ENCODE measurements at places on chromosomes 6 and 20.

DNA sequence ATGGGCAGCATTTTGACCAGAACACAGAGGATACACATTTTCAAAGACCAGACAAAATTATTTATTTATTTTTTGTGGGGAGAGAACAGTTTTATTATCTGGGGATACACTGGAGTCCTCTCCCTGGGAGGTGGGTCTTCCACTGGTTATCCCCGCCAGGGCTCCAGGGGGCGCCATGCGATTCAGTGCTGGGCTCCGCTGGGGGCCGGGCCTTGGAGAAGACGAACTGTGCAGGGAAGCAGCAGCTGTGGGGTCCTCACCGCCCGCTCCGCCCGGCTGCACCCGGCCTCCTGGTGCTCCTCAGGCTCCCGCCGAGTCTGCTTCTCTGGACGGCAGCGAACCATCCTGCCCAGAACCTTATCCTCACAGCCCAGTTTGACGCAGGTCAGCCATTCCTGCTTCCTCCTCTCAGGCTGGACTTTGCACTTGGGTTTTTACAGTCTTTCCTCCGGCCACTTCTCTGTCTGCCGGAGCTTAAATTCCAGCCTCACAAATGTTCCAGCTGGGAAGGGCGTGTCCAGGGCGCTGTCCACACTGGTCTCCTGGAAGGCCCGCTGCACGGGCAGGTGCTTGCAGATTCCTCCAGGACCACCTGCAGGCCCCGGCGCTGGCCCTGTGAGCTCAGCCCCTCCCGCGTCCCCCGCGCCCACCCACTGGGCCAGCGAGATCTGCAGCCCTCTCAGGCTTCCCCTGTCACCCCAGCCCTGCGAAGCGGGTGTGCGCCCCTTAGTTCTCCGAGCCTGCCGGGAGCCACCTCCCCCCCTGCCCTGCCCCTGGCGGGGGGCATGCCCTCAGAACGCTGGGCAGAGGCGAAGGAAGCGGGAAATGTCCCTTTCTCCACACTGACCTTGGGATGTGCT lies 1830.0 kb upstream of the DEFB115 start:
- no peak for DNase-seq

GRCh38 chr6:157731221-157731620 lies 91.8 kb upstream of the SNX9 start:
- DNase-seq = no peak

- DNase-seq = no peak
Observed at GRCh38 chr6:100517633-100518032, 52.9 kb upstream of the SIM1 start.

DNA sequence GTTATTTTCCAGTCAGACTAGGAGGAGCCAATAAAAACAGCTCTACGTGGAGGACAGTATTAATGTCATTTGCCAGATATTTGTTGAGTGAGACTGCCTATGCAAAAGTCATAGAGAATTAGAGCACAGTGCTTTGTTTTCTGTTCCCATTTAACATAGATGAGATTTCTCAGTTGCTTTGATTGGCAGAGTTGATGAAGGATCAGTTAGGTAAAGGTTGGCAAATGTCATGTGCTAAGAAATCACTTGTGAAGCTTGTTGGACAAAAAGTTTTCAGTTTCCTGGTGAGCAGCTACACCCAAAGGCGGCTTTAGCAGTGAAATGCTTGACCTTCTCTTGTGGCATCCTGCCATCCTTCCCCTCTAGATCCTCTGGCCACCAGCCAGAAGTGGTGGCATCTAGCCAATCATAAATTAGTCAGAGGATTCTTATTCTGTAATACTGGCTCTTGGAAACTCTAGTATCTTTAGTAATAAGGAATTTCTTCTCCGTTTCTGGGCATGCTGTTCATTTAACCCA lies 37.0 kb downstream of the BCKDHB start:
- DNase-seq = no peak

DNA sequence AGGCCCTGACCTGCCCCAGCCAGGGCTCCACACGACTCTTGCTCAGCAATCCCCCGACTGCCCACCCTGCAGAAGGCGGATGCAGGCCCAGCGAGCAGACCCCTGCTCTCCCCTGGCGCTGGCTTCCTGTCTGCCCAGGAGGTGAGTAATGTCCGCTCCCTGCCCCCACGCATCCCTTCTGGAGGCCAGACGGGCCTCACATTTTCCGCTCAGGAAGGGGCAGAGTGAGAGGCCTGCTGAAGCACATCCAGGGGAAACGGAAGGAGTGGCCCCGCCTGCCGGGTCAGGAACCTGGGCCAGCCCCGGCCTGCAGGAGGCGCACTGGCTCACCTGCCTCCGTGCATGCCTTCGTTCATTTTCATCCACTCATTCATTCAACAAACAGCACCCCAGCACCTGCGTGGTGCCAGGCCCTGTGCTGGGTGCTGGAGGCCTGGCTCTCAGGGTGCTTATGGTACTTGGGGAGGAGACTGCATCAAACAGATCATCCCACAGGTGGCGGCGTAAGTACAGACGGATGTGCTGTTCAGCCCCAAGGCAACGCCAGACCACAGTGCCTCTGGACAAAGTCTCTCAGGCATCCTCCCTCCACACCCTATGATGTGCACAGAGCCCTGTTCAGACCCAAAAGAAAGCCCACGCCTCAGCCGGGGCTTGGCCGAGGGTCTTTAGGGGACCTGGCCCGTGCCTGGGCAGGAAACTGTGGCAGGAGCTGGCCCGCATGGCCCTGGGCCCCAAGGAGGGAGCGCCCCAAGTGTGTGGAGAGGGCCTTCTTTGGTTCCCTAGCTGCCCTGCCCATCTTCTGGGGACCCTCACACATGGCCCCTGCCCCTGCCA lies 112.1 kb downstream of the ASXL1 start:
- peak; percentile 71 for DNase-seq

DNA sequence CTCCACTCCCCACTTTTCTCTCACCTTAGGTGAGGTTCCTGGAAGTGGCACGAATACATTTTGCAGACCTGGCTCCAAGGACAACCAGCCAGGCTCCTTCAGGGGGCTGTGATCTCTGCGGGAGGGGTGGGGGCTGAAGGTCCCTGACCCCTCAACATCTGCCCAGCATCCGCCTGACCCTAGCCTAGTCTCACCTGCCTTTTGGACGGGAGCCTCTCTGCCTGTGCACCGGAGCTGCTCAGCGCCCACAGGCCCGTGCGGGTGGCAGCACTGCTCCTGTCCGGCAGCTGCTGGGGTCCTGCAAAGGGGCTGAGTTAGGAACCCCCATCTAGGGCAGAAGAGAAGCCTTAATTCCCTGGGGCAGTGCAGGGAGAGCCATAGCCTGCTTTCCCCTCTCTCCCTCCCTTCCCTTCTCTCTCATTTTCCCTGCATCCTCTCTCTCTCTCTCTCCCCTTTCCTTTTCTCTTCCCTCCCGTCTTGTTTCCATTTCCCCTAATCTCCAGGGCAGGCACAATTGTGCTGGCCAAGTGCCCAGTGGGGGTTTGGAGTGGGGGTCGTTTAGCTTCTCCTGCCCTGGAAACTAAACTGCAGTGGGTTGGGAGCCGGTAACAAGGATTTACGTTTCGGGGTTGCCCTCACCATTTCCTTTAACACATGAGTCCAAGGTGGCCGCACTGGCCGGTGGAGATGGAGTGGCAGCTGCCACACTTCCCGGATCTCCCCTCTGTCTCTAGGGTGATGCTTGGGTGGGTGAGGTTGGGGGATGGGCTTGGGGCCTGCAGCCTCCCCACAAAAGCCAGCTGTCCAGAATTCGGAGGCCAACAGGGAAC lies 54.1 kb downstream of the CTCFL start:
- no peak for DNase-seq

DNA sequence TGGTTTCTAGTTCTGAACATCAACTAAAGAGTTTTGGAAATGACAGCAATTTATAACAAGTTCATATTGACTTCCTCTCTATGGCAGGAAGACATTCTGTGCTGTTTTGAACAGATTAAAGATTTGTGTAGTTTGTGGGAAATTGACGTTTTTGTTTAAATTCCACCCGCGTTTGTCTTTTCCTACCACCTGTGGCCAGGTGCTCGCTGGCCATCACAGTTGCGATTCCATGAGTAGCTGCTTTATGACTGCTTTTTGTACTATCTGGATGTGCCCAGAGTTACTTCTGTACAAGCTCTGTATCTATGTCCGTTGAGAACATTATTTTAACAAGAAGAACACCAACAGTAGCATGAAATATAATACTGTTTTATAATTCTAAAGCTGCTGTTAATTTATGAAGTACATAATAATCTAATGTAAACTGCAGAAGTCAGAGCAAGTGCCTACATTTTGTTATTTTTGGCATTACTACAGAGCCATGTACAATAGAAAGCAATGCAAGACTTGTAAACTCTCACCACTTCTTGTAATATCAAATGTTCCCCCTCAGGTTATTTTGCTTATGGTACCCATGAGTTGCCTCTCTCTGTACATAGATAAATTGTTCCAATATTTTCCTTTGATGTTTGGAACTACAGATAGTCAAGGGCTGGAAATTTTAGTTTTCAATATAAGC lies 33.5 kb downstream of the ZBTB2 start:
- no peak for DNase-seq

DNA sequence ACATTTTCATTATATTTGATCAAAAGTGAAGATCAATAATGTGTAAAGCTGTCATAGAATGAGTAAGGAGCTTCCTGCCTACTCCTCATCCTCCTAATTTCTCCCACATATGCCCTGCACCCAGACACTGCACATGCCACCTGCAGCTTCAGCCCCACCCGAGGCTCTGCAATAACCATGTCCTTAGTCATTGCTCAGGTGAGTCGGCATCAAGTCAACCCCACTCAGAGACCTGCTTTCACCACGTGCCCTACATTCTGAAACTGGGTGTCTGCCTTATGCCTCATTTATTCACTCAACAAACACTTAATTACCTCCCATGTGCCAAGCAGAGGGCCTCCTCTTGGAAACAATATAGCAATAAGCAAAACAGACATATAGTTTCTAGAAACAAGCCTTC lies 15.4 kb upstream of the TNFAIP3 start:
- DNase-seq = no peak

DNA sequence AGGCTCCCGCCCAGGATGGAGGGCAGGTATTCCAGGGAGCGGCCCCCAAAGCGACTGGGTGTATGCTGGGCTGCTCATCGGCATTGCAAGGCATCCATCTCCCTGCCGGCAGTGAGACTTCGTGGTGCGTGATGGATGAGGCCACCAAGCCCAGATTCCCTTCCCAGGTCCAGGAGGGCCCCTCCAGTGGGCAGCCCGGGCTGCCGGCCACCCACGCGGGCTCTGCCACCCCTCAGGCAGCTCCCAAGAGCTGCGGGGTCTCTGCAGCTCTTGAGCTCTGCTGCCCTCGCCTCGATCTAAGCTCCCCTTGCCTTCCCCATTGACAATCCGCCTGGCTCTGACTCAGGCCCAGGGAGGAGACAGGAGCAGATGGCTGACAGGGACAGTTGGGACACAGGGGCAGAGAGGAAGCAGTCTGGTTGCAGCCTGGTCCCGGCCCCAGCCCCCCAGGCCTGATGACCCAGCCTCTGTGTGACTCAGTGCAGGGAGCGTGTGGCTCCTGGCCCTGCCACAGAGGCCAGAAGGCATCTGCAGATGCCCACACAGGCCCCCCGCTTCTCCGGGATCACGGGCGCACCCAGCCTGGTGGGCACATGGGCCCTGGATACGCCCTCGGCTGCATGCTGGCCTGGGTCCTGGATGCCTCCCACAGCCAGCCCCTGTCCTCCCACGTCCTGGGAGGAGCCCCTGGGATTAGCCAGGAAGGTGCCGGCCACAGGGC lies 33.0 kb downstream of the SLCO4A1 start:
- no peak for DNase-seq

DNA sequence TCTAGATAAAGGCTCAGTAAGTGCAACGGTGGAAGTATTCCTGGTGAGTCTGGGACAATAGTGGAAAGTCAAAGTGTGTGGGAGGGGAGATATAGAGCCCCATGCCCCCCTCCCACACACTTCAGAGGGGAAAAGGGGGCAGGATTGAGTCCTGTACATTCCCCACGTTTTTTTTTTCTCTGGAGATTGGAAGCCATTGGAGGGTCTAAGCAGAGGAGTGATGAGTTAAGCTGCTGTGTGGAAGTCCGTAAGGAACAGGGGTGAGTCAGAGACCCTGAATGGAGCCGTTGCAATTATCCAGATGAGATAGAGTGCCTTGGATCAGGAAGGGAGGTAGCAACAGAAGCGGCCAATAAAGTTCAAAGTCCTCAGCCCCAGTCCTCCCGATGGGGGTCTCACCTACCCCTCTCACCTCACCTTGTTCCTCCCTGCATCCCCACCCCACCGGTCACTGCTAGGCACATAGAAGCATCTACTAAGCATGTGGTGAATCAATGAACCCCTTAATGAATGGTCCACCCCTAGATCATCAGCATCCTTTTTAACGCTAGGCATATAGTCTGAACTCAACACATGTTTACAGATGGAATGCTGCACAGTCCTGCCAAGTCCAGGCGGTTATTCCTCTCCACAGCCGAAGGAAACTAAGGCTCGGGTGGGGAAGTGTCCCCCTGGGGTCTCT lies 662 bp upstream of the SLC9A8 start:
- DNase-seq = no peak
